ENCODE measurements at places on chromosomes 12 and 14.

DNA sequence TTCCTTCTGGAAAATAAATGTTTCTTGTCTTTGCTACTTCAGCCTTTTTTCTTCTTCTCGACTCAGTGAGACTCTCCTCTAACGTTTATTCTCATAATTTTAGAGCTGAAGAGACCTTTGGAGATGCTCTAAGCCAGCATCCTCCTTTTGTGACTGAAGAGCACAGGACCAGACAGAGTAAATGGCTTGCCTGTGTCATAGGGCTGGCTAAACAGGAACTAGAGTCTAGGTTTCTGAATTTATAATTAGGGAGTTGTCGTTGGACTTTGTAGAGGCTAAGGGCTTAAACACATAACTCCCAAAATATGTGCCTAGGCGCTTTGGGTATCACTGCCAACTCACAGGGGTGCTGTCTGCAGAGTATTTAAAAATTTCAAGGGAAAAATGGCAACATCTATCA is 98.5 kb downstream of the FGD4 start:
- DNase-seq: no peak

- DNase-seq: no peak
Observed at GRCh38 chr12:112907415-112908157, 824 bp downstream of the OAS1 start.

DNA sequence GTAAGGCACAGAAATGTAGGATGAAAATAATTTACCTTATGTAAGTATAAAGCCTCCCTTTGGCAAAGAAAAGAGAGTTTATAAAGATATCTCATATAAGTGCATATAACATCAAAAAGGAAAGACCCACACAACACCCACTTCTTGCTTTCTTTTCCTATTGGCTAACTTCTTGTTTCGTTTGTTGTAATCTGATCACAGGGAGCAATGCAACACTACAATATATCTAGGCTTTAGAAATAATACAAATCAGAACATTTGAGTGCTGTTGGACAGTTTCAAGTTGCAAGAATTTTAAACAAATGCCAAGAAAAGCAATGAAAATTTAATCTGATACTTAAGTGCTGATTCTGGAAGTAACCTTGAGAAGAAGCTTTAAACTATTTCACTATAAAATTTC is 1.3 kb downstream of the FGD6 start:
- DNase-seq: no peak

DNA sequence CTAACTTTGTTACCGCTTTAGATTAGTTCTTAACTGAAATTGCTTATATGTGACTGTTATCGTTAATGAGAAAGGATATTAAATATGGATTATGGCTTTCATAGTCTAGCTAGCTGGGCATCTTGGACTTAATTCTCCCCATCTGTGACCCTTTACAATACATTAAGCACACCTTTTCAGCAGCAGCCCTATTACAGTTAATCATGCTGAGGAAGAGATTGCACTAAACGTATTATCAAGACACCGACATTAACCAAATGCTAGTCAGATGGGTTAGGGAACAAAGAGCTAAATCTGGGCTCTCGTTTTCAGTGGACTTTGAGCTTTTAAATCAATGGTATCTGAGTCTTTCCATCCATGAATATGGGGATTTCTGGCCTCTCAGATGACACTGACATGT is 447.5 kb upstream of the DCN start:
- no peak for DNase-seq

Data from stimulated activated CD8-positive, alpha-beta memory T cell treated with anti-CD3 and anti-CD28 coated beads, Interleukin-4, amount 100 ng/mL, for 1 hour (primary cell).